ENCODE measurements at places on chromosomes 16 and 17.

DNA sequence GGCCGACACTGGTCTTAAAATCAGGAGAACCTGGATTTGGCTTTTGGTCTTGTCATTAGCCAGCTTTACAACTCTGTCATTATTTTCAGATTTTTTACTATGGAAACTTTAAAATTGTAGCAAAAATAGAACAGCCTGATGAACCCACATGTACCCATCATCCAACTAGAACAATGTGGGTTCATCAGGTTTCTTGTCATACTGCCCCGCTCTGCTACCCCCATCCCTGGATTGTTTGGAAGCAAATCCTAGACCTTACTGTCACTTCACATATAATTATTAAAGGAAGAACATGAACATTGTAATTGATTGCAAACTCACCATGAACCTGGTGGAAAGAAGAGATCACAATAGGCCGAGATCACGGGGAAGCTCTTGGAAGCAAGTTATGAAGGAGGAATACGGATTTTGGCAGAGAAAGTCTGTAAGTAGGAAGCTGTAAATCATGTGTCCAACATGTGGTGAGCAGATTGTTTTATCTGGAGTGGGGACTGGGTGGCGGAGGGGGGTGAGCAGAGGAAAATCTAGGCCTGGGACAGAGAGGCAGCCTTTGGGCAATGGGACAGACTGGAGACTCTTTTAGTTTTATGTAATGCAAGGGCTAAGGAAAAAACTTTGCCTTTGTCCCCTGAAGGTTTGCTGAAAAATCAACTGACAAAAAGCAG lies 67.0 kb downstream of the PITPNC1 start:
- no peak for DNase-seq

- DNase-seq, result peak; percentile 62
These were observed at the start of gene MTMR4 for GRCh38 chr17:58513965-58514769. TSS of gene MTMR4 (minus strand) at chr17:58514638. CDS start at chr17:58514407, 231 bp downstream.

DNA sequence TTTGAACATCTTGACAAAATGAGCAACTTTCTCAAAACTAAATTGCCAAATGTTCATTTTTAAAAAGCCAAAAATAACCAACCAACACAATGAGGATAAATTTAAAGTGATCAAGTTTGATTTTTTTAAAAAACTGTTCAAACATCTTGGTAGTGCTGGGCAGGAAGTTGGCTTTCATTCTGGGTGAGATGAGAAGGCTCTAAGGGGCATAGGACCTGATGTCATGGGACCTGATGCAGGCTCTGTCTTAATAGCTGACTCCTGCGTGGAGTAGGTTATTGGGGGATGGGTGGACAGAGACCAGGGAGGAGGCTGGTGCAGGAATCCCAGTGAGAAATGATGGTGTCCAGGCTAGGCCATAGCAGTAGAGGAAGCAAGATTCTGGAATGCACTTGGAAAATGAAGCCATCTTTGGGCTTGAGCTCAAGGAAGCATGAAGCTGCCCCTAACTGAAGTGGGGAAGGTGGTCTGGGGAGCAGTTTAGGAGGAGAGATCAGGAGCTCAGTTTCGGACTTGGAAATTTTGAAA lies 20.4 kb downstream of the NLRC5 start:
- DNase-seq, result no peak

DNA sequence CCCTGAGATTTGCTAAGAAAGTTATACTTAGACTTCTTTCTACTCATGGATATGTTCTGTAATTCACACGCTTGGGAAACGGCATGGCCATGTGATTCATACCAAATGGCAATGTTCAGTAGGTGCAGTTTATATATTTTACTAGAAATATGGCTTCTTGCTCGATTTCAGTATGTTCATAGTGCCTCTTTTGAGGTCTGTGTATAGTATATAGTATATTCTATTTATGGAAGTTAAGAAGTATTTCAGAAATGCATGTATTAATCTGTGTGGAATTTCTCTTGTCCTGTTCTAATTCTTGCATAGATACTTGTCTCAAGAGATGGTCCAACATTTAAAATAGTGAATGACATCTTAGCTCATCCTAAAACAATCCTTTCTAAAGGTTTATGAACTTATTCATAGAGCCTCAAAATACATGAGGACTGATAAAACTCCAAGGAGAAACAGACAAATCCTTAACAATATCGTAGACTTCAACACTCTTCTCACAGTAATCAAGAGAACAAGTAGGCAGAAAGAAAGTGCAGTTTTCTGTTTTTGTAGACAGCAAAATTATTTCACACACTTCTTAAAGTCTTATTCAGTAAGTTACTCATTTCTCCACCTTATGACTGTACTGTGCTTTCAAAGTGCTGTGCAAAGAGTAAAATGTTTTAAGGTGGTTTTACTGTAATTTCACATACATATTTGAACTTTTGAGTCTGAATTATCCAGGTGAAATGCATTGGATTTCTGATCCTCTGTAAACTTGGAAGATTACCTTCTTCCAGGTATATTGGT lies 11.1 kb downstream of the BPTF start:
- no peak for DNase-seq

DNA sequence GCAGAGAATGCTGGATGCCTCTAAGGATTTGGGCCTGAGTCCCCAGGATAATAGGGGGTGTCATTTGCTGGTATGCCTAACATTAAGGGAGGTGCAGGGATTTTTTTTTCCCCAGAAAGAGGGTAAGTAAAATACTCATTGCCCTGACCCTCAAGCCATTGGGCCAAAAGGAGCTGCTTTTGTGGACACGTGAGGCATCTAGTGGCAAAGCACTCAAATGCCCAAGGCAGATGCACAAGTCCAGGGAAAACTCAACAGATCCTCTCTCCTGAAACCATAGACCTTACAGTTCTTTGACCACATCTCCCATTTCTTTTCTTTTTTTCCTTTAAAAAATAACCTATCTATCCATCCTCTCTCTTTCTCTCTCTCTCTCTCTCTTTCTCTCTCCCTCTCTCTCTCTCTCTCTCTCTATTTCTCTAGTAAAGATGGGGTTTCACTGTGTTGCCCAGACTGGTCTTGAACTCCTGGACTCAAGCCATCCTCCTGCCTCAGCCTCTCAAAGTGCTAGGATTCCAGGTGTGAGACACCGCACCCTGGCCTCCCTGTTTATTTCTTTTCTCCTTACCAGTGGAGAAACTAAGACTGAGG lies 11.8 kb downstream of the IRX5 start:
- no peak for DNase-seq

- no peak for DNase-seq
These were observed 71.7 kb upstream of the CLEC18B start for GRCh38 chr16:74492976-74493375.

GRCh38 chr16:50386774-50387173 lies 18.0 kb upstream of the BRD7 start:
- no peak for DNase-seq
